H1 (cell line): ENCODE measurements at places on chromosomes 2 and 18. TPM values are rescaled to one million over a fixed set of nuclear protein-coding genes. Genes with fewer than 3 reads are reported as not detected.

The PLB1 gene
- 0.08 and 0.36 TPM in 2 replicates for polyA plus RNA-seq

The HMSD gene
- 0.91 and 1.3 TPM in 2 replicates for polyA plus RNA-seq

The CCDC141 gene
- polyA plus RNA-seq: 0.56 and 0.58 TPM in 2 replicates

The REG3A gene
- polyA plus RNA-seq: not detected in 2 replicates

The EMX1 gene
- polyA plus RNA-seq: 2.4 and 3.3 TPM in 2 replicates

The ACVR1C gene
- polyA plus RNA-seq: 0.17 and 0.21 TPM in 2 replicates

The SIGLEC15 gene
- 0.20 and 0.39 TPM in 2 replicates for polyA plus RNA-seq

The MLPH gene
- polyA plus RNA-seq: 12.7 and 16.9 TPM in 2 replicates

The AQP4 gene
- 0.96 and 2.8 TPM in 2 replicates for polyA plus RNA-seq

The GREB1L gene
- 1.6 and 2.9 TPM in 2 replicates for polyA plus RNA-seq

The KCTD18 gene
- polyA plus RNA-seq: 1.6 and 2.1 TPM in 2 replicates

The CNTNAP5 gene
- 0.11 and 0.13 TPM in 2 replicates for polyA plus RNA-seq

The SOX11 gene
- polyA plus RNA-seq: 9.0 and 10.1 TPM in 2 replicates

The ZSWIM2 gene
- polyA plus RNA-seq: not detected in 2 replicates

The ALLC gene
- polyA plus RNA-seq: not detected in 2 replicates

The SIX3 gene
- polyA plus RNA-seq: 0.02 and 0.52 TPM in 2 replicates

The CCDC88A gene
- 22.9 and 27.0 TPM in 2 replicates for polyA plus RNA-seq

The ONECUT2 gene
- polyA plus RNA-seq: 0.22 and 0.38 TPM in 2 replicates

The MBD5 gene
- polyA plus RNA-seq: 8.5 and 9.7 TPM in 2 replicates

The OBSL1 gene
- 116 and 205 TPM in 2 replicates for polyA plus RNA-seq

The CNDP1 gene
- 0.08 and 0.09 TPM in 2 replicates for polyA plus RNA-seq

The CTDP1 gene
- polyA plus RNA-seq: 16.6 and 25.3 TPM in 2 replicates

The PRR30 gene
- not detected in 2 replicates for polyA plus RNA-seq

The ST8SIA3 gene
- 0.77 and 1.2 TPM in 2 replicates for polyA plus RNA-seq

The CTLA4 gene
- polyA plus RNA-seq: not detected in 2 replicates

The SERPINB11 gene
- not detected in 2 replicates for polyA plus RNA-seq

The FHOD3 gene
- 7.6 and 9.7 TPM in 2 replicates for polyA plus RNA-seq

The POU3F3 gene
- 0.02 TPM in 1 of 2 replicates, not detected in the other for polyA plus RNA-seq

The SNORC gene
- 1.8 and 2.8 TPM in 2 replicates for polyA plus RNA-seq

The FTCDNL1 gene
- 0.38 and 0.41 TPM in 2 replicates for polyA plus RNA-seq

The WIPF1 gene
- 4.4 and 4.7 TPM in 2 replicates for polyA plus RNA-seq

The LIMS3 gene
- not detected in 2 replicates for polyA plus RNA-seq

The ASB18 gene
- polyA plus RNA-seq: not detected in 2 replicates

The TRPM8 gene
- polyA plus RNA-seq: 0.18 and 0.44 TPM in 2 replicates

The LAMA3 gene
- polyA plus RNA-seq: 0.58 and 0.76 TPM in 2 replicates

The LYG2 gene
- polyA plus RNA-seq: not detected in 2 replicates

The CCDC102B gene
- polyA plus RNA-seq: 0.71 and 1.1 TPM in 2 replicates

The PLGLB1 gene
- 0.14 TPM in 2 replicates for polyA plus RNA-seq

The RESP18 gene
- 0.11 TPM in 1 of 2 replicates, not detected in the other for polyA plus RNA-seq

The DPYSL5 gene
- polyA plus RNA-seq: 11.9 and 14.1 TPM in 2 replicates

The MYO1B gene
- polyA plus RNA-seq: 8.7 and 15.5 TPM in 2 replicates

The RAB3GAP1 gene
- 7.3 and 9.8 TPM in 2 replicates for polyA plus RNA-seq

The PROKR1 gene
- 1.3 and 1.8 TPM in 2 replicates for polyA plus RNA-seq
